HCT116 (cell line): ENCODE measurements at places on chromosomes 2 and 18. TPM values are rescaled to one million over a fixed set of nuclear protein-coding genes. Genes with fewer than 3 reads are reported as not detected.

Gene IL36B
- not detected for total RNA-seq

Gene LRRC30
- total RNA-seq = not detected

GRCh38 chr2:71474116-71474743, 20.9 kb downstream of the DYSF start:
- no peaks in the 10 kb centered on the region for H3K36me3 ChIP-seq
- peaks cover 10% of the 10 kb centered on the region for H3K4me1 ChIP-seq
- H3K27ac ChIP-seq = no peak overlapping the region
- no peaks in the 10 kb centered on the region for H3K27me3 ChIP-seq
- DNase-seq = no peak
- no peak overlapping the region for H3K4me3 ChIP-seq

DNA sequence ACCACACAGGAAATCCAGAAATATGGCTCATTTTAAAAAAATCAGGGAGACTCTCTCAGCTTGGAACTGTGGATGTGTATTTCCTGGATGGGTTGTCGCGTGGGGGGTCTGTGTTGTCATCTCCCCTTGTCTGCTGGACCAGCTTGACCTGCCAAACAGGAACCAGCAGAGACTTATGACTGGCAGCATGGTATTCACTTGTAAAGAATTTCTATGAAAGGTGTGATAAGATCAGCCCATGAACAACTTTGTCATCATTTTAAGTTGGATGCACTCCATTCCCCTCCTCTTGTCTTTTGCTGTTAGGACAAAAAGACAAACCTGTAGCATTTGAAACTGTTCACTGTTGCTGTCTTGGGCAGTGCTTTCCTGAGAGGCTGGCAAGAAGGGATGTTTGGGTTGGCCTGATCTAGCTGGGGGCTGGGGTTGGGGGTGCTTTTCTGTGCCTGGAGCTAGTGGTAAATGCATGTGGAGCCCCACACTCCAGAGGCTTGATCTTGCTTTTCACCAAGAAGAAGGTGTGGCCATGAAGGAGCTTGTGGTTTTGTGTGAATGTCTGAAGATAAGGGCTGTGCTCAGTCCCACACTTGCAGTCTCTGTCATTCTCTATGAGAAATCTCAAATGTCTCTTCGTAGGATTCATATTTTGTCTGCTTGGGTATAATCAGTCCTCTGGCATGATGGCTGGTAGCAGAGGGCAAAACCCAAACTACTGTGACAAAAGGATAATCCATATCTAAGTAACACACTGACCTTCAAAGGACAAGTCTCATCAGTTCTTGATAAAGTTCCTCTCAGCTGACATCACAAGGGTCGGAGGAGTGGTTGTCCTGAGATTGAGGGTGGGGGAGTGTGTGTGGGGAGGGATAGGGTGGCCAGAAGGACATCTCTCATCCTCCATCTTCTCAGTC, 39.0 kb downstream of the RALB start:
- no peaks in the 10 kb centered on the region for H3K27me3 ChIP-seq
- peaks cover 12% of the 10 kb centered on the region for H3K4me1 ChIP-seq
- H3K27ac ChIP-seq = no peak overlapping the region
- no peak overlapping the region for H3K4me3 ChIP-seq
- DNase-seq = peak; percentile 10
- no peaks in the 10 kb centered on the region; the same call in 1 of the 2 replicates for H3K36me3 ChIP-seq
